ENCODE measurements at places on chromosomes 3 and 15. TPM values are rescaled to one million over a fixed set of nuclear protein-coding genes. Genes with fewer than 3 reads are reported as not detected.

CSPG4 gene
- total RNA-seq: not detected

DNA sequence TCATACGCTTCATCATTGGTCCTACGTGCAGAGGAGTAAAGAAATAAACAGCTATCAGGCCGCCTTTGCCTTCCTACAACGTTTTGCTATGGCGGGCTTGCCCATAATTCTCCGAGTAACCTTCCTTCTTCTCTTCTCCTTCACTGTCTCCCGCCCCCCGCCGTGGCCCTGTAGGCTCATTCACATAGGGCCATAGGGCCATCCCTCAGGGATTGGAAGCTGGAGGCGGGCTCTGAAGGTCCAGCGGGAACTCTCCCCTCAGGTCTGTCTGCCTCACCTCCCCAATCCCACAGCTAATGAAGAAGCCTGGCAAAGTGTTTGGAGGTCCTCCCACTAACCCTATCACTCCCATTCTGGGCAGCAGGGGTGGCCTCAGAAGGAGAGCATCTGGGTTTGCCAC lies 43.6 kb downstream of the SEMA5B start:
- no peak for DNase-seq

- no peak for DNase-seq
Measured at GRCh38 chr15:100929641-100930042, 10.5 kb downstream of the LRRK1 start.

DNA sequence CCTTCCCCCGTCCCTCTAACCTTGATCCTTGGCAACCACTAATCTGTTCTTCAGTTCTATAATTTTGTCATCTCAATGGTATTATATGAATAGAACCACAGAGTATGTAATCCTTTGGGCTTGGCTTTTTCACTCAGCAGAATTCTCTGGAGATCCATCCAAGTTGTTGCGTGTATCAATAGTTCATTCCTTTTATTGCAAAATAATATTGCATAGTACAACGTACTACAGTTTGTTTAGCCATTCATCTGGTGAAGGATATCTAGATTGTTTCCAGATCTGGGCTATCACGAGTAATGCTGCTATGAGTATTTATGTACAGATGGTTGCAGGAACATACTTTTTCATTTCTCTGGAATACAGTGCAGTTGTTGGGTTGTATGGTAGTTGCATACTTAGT lies 76.2 kb downstream of the PLXNA1 start:
- DNase-seq: no peak

GRCh38 chr3:54772746-54773145 lies 155.1 kb downstream of the LRTM1 start:
- DNase-seq: no peak

THSD4 gene
- total RNA-seq: not detected

DNA sequence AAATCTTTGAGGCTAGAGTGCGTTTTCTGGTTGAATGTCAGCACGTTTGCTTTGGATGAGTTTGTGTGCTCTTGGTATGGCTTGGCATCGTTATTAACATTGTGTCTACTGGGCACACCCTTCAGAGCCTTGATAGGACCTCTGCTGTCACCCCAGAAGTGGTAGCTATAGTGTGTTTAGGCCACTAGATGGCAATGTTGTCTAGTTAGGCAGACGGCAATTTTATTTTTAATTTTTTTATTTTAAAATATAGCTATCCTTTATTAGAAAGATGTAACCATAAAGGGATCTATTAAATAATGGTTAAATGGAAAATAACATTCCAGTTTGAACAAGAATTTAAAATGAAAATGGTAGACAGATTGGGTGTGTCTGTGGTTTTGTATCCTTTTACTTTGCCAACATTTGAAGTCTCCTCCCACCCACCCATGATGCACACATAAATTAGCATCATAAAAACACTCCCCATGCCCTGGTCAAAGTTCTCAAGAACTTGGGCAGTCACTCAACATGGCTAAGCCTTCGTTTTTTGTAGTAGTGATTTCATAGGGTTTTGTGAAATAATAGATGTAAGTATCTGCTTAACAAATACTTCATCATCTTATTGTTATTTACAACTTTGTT lies 200.7 kb downstream of the KCNH8 start:
- no peak for DNase-seq
